Mesothelial cell of epicardium (in vitro differentiated cells): ENCODE measurements at places on chromosomes 7 and 10.

- DNase-seq, result peak; percentile 53
Observed at GRCh38 chr10:3213208-3213607, 40.6 kb upstream of the PITRM1 start.

GRCh38 chr10:33189808-33190207 is 144.7 kb downstream of the NRP1 start:
- DNase-seq, result no peak

GRCh38 chr7:45099891-45100760 is 11.4 kb upstream of the NACAD start:
- no peak for DNase-seq

GRCh38 chr7:127620406-127621233 is 2.7 kb upstream of the PAX4 start:
- no peak for DNase-seq

DNA sequence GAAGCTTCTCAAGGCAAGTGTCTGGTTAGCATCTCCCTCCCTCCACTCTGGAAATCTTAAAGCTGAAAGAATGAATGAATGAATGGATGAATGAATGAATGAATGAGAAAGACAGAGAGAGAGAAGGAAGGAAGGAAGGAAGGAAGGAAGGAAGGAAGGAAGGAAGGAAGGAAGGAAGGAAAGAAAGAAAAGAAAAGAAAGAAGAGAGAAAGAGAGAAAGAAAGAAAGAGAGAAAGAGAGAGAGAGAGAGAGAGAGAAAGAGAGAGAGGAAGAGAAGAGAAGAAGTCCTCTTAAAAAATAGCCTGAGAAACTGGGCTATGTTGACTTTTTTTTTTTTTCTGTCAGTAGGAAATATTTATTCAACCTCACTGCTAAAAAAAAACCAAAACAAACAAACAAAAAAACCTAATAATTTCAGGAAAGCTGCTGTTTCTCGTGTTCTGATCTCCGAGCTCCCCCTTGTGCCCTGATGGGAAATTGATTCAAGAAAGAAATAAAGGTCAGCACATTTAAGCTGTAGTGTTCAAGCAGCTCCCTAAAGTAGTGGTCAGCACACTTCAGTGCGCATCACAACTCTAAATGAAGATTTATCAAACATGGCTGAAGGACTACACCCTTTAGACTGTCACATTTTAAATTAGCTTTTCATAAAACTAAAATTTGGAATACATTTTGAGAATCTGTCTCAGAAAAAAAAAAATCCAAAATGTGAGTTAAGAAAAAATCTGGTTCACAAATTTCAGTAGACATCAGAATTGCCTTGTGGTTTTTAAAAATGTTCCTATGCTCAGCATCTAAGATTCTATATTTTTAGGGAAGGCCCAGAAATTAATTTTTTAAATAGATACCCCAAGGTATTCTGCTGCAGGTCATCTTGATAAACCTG is 154.3 kb downstream of the ELAPOR2 start:
- DNase-seq, result no peak

DNA sequence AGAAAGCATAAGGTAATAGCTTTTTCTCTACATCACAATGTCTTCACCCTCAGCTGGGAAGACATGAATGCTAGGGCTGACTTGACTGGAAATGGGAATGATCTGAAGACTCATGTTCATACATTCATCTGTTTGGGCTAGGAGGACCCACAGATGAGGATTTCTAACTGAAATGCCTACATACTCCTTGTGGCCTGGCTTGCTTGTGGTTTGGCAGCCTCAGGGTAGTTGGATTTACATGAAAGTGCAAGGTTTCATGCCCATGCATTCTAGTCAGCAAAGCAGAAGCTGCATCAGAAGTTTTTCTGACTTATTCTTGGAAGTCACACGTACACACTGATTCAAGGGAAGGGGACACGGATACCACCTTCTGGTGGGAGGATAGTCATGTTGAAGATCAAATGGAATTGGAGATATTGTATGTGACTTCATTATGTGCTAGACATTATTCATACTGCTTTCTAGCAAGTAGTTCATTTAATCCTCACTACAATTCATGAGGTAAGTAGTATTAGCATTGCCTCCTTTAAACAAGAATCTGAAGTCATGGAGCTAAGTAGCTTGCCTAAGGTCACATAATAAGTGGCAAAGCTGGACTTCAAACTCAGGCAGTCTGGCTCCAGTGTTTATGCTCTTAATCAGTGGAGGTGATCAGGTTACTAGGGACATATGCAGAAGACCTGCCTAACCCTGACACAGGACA is 957.0 kb downstream of the LRMDA start:
- DNase-seq, result no peak

- DNase-seq, result no peak
Observed at GRCh38 chr10:83926606-83927005, 212.7 kb upstream of the GHITM start.

DNA sequence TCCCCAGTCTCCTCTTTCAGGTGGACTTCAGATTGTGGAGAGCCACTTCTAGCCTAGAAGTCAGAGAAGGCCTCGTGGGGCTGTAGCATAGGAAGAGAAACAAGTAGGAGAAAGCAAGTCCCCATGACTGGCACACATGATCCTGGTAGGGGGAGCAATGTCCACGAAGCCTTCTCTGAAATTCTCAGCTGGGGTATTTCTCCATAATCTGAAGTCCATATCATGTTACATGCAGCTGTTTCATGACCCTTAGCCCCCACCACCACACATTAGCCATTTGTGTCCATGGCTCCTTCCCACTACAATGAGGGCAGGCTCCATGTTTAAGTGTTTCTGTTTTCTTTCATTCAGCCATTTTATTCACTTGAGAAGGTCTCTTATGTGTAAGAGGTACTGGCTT is 43.2 kb downstream of the LAMB4 start:
- no peak for DNase-seq
